NCI-H187 (cell line): ENCODE measurements at places on chromosomes 3 and 15.

DNA sequence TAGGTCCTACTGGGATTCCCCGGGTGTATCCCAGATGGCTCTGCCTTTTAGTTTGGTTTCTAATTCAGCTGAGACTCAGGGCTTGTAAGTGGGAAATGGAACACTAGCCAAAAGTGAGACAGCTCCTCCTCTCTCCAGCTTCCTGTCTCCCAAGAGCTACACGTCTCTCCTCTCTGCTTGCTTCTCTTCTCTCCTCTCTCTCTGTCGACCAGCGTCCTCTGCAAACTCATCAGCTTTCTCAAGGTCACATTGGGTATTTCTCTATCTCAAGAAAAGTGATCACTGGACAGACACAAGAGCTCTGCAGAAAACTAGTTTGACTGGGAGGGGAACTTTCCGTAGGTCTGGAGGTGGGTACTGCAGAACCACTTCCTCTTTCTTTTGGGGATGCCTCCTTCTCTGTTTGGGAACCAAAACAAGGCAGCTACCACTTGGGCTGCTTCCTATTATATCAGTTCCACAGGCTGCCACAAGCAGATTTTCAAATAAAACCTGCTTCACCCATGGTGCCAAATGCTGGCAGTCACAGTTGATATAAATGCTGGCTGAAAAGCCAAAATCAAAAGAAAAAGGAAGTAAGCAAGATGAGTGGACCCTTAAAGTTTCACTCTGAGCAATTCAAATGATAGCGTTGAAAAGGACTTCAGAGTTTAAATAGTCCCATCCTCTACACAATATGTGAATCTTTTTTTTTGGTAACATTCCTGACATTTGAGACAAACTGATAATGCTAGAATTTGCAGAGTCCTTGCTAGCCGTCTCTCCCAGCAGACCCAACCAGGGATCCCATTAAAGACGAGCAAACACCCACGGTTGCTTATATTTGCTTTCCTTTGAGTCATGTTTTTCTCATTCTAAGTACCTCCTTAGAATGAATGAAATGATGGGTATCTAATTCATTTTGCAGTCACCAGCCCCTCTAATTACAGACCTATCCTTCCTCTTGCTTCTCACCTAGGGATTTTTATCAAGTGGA, 7.2 kb upstream of the DYNC1LI1 start:
- no peak for DNase-seq

DNA sequence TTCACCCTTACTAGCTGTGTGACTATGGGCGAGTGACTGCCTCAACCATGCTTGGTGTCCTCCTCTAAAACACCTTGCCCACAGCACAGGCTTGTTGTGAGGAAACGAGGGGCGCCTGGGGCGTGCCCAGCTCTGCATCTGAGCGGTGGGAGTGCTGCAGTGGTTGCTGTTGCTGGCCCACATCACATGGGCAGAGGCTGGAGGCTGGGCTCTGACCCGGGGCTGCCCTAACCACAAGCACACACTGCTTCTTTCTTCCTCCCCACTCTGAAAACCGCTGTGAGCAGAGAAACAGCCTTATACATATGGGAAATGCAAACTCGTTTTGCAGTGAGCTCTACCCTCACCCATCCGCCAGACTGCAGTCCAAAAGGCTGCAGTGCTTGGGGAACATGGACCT, 74.8 kb upstream of the RPL32 start:
- no peak for DNase-seq

DNA sequence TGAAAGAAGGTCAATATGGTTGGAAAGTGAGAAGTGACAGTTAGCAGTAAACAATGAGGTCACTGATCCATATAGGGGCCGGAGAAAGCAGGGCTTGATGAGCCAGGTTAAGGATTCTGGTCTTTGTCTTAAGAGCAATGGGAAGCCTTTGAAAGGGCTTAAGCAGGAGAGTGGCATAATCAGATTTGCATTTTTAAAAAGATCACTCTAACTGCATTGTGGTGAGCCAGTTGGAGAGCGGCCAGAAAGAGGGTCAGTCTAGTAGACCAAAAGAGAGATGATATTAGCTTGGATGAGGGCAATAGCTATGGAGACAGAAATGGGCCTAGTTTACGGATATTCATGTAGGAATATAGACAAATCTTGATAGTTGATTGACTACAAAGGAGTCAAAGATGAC, 46.6 kb downstream of the CPNE4 start:
- no peak for DNase-seq

GRCh38 chr3:179884136-179884535, 152.6 kb downstream of the PEX5L start:
- DNase-seq, result no peak

GRCh38 chr3:184584464-184584891, 22.9 kb downstream of the EPHB3 start:
- DNase-seq, result no peak

GRCh38 chr3:19945969-19946831, 697 bp upstream of the RAB5A start:
- DNase-seq, result no peak

- DNase-seq, result no peak
Measured at GRCh38 chr3:16337856-16338540, 73.0 kb downstream of the OXNAD1 start.

DNA sequence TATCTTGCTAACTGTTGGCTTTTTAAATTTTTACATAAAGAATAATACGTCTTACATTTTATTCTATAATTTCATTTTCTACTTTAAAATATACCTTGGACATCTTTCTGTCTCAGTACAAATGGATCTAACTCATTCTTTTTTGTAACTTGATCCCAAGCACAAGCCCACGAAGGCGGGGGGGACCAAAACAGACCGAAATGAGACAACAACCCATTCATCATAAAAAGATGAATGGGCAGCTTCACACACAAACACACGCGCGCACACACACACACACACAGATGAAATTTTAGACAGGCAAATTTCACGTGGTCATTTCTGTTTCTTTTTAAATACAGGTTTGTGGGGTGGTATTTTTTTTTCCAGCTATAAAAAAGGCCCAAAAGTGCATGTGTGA, 271.3 kb upstream of the TOPAZ1 start:
- DNase-seq, result no peak

- DNase-seq, result no peak
Measured at GRCh38 chr3:124250053-124250452, 258.1 kb upstream of the ROPN1 start.

DNA sequence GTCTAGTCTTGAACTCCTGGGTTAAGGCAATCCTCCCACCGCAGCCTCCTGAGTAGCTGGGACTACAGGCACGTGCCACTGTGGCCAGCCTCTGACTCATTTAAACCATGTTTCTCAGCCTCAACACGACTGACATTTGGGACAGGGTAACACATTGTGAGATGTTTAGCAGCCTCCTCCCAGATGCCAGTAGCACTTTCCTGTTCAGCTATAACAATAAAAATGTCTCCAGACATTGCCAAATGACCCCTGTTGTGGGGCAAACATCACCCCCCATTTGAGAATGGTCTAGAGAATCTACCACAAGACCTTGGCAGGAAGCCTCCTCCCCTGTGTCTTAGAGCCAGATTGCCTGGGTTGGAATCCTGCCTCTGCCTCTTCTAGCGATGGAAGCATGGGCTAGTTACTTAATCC, 8.4 kb downstream of the TMEM40 start:
- DNase-seq, result no peak

- no peak for DNase-seq
Measured at GRCh38 chr3:2945121-2945520, 165.1 kb downstream of the IL5RA start.

DNA sequence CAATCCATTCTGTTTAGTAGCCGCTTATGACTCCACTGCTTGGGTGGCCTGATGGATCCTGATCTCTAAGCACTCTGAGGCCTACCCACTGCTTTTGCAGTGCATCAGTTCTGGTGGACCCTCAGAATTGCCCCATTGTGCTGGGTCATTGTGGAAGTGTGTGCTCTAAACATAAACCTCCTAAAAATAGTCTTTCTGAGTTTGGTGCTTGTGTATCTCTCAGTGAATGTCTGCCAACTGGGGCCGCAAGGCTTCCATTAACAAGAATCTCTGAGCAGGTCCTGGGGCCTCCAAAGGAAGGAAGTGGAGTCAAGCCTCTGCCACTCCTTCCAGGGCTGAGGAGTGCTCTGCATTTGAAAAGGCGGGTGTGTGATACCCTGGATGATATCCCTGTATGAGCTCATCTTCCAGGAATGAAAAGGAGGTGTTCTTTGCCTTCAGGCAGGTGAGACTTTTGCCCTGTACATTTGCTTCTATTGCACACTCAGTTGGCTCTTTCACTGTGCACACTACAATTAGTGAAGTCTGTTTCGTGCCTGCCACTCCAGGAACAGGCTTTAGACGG, 80.0 kb upstream of the CACNA2D3 start:
- DNase-seq, result no peak

DNA sequence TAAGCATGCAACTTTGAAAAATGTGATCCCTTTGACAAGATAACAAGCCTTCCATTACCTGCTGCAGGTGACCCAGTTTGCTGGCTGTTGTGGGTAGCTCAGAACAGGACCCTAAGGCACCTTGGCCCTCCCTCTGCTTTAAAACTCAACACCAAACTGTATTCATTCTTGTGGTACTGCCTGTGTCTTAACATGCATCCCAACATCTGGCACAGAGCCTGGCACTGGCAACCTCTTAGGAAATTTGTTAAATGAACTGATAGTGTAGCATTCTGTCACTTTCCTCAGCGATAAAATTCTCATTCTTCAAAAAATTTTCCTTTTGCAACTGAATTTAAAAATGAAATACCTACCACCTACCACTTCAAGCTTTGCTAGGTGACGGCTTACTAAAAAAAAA, 287.3 kb upstream of the ADAMTS9 start:
- no peak for DNase-seq

DNA sequence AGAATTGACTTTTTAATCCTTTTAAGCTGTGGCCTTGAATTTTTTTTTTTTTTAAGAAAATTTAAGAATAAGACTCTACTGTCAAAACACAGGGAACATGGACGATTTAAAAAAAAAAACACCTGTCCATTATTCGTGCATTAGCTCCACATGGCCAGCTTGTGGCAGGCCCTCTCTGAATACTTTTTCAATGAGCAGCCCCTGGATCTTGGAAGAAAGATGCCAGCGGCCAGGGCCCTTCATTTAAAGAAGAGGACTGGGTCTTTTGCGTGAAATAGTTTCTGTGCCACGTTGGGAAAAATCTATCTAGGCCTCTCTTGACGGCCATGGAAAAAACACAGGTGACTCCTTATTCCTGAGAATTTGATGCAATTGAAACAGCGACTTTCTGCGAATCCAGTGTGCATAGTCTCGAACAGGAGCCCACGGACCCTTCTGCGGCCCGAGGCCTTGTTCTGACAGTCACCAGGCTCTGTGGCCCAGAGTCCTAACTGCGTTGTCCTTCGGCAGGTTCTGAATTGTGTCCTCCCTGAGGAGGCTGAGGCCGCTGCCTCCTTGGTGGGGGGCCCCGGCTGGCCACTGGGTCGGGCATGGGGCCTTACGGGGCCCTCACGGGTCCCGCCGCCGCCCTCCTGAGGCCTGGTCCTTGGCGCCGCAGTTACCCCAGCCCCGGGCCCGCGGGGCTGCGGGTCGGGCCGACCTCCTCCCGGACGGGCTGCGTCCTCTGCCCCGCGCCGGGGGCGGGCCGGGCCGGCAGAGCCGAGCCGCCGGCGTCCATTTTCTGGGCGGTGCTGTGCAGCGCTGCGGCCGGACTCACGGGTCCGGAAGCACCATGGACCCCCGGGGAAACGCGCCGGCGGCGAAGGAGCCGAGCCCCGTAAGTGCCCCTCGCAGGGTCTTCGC, 33.5 kb downstream of the ZBTB38 start:
- DNase-seq, result no peak

- no peak for DNase-seq
Measured at GRCh38 chr3:58487140-58487886, 4.6 kb upstream of the KCTD6 start.

GRCh38 chr3:186996356-186996755, 66.0 kb downstream of the ST6GAL1 start:
- DNase-seq, result peak; percentile 31

GRCh38 chr3:181855825-181856224, 144.1 kb downstream of the SOX2 start:
- no peak for DNase-seq

DNA sequence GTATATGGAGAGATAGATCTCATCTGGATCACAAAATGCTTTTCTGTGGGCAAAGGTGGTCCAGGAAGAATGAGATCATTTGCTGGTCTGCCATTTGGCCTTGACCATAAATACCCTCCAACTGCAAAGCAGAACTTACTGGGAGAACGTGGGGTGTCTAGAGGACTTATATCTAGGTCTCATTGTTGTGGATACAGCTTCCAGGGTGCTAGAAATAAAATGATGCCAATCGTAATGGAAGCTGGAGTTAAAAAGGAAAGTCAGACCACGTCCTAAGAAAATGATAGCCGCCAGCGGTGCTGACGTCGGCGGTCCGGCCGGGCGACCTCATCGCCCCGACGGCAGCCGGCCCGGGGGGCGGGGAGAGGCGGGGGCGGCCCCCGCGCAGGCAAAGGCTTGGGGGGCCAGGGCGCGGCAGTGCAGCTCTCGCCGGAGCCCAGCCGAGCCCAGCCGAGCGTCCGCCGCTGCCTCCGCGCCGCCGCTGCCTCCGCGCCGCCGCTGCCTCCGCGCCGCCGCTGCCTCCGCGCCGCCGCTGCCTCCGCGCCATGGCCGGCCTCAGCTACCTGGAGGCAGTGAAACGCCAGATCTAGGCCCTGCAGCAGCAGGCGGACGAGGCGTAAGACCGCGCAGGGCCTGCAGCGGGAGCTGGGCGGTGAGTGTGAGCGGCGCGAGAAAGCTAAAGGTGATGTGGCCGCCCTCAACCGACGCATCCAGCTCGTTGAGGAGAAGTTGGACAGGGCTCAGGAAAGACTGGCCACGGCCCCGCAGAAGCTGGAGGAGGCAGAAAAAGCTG, 89.5 kb downstream of the EOMES start:
- DNase-seq, result no peak

DNA sequence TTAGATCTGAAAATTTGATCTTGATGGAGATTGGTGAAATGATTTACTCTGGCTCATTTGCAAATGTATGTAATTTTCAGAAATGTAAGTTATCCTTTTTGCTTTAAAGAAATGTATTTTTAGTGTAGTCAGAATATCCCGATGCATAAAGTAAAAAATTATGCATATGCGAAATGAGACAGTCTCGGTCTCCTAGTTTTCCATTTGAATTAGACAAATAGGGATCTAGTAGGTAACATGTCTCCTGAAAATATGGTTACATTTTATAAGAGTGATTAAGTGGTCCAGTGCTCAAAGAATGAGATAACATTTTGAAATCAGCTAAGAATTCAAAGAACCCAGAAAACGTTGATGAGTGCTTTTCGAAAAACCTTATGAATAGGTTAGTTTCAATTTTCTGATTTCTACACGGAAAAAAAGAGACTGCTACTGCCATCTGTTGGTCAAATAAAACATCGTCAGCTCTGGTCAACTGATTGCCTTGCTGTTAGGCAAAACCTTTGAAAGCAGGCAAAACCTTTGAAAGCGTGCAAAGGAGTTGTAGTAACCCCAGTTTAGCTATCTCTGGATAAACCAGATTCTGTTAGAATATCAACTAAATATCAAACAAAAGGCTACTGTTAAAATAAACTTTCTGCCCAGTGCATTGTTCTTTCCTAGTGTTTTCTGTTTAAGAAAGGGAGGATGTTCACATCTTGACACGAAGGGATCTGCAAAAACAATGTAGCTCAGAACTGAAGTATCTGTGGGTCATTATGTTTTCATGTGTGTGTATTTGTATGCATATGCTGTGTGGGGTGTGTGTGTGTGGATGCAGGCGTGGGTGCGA, 59.3 kb upstream of the CHMP2B start:
- DNase-seq, result no peak
